Effector memory CD4-positive, alpha-beta T cell (primary cell): ENCODE measurements at places on chromosomes 1 and 21.

DNA sequence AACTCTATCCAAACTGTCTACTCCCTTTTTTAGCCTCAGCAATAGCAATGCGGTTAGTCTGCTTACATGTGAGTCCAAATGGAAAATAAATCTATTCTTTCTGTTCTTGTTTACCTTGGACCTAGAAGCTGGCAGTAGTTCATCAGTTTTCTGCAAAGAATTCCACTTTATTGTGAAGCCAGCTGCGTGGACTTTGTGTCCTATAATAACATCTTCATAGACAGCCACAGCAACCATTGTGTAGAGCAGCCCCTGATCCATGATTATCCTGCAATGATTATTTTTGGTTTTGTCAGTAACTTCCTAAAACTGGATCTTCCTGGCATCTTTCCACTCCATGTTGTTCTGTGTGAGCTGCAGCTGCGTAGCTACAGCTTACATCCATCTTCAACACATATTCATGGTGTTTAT, 408.7 kb downstream of the NUF2 start:
- H3K4me1 ChIP-seq: no peaks in the 10 kb centered on the region
- no peaks in the 10 kb centered on the region for H3K36me3 ChIP-seq
- no peak overlapping the region for H3K4me3 ChIP-seq
- H3K27me3 ChIP-seq: no peaks in the 10 kb centered on the region
- no peak for DNase-seq

DNA sequence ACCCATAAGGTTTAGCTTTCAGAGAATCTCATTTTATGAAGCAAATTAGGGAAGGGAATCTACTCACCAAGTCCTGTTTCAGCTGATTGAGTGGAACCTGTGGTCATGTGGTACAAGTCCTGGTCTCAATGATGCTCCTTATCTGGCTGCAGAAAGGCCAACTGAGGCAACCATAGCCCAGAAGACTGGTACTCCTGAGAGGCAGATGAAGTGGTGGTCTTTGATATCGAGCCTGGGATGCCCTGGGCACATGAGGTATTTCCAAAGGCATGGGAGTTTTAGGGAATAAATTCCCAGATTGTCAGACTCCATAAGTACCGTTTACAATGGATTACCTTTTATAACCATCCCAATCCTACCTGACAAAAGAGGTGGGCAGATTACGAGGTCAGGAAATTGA, 3.3 kb downstream of the MX1 start:
- H3K27ac ChIP-seq: no peak overlapping the region
- no peak overlapping the region for H3K4me3 ChIP-seq
- H3K27me3 ChIP-seq: no peaks in the 10 kb centered on the region
- H3K36me3 ChIP-seq: peaks cover 37% of the 10 kb centered on the region
- peaks cover 12% of the 10 kb centered on the region for H3K4me1 ChIP-seq
- DNase-seq: no peak

GRCh38 chr1:32919811-32920733, 18.9 kb upstream of the TMEM54 start:
- H3K27me3 ChIP-seq: peaks cover 6% of the 10 kb centered on the region
- H3K4me1 ChIP-seq: peaks cover 8% of the 10 kb centered on the region
- DNase-seq: no peak
- H3K36me3 ChIP-seq: no peaks in the 10 kb centered on the region

- H3K27me3 ChIP-seq: no peaks in the 10 kb centered on the region
- peaks cover 5% of the 10 kb centered on the region for H3K36me3 ChIP-seq
- no peak overlapping the region for H3K4me3 ChIP-seq
- no peak overlapping the region for H3K27ac ChIP-seq
- DNase-seq: no peak
Measured at GRCh38 chr1:109185990-109186732, 27.6 kb upstream of the SARS1 start.

DNA sequence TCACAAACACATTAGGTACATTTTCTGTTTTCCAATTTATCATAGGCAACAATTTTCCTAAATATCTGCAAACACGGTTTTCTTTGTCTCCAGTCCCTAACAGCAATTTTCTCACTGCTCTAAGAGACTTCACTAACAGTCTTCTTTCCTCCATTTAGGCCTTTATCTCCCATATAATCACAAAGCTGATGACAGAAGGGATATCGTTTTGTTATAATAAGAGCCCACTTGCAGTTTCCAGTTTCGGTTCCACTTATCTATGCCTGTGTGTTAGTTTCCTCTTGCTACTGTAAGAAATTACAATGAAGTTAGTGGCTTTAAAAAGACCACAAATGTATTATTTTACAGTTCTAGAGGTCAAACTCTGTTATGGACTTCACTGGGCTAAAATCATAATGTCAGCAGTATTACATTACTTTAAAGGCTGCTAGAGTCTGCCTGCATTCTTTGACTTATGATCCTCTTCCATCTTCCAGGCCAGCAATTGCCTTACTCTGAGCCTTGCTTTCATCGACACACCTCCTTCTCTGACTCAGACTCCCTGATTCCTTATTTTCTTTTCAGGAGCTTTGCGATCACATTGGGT, 549.3 kb downstream of the NCAM2 start:
- DNase-seq: no peak
- no peak overlapping the region for H3K27ac ChIP-seq
- H3K36me3 ChIP-seq: no peaks in the 10 kb centered on the region
- no peak overlapping the region for H3K4me3 ChIP-seq

- H3K36me3 ChIP-seq: no peaks in the 10 kb centered on the region
- DNase-seq: no peak
- H3K4me3 ChIP-seq: no peak overlapping the region
- no peaks in the 10 kb centered on the region for H3K27me3 ChIP-seq
- no peaks in the 10 kb centered on the region for H3K4me1 ChIP-seq
Measured at GRCh38 chr1:30840904-30841598, 67.5 kb downstream of the SDC3 start.

DNA sequence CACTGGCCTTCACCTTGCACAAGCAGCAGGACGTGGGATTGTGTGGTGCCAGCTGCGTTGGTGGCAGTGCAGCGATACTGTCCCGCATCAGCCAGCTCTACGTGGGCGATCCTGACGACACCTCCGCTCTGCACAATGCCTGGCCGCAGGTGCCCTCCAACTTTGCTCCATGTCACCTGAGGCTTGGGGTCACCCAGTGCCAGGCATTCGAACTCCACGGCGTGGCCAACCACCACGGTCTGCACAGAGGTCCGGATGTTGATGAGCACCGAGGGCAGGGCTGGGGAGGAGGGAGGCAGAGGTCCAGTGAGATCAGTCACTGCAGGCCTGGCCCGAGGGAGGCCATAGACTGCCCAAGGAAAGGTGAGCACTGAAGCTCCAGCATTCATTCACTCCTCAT, 22.6 kb downstream of the LDLRAD2 start:
- no peak overlapping the region for H3K27ac ChIP-seq
- H3K36me3 ChIP-seq: no peaks in the 10 kb centered on the region
- H3K4me3 ChIP-seq: no peak overlapping the region
- H3K27me3 ChIP-seq: no peaks in the 10 kb centered on the region
- no peak for DNase-seq
- no peaks in the 10 kb centered on the region for H3K4me1 ChIP-seq

- H3K4me3 ChIP-seq: no peak overlapping the region
- H3K4me1 ChIP-seq: no peaks in the 10 kb centered on the region
- H3K27ac ChIP-seq: no peak overlapping the region
- H3K27me3 ChIP-seq: no peaks in the 10 kb centered on the region
- no peak for DNase-seq
Measured at GRCh38 chr21:24118738-24119459, 1488.4 kb downstream of the MRPL39 start.

DNA sequence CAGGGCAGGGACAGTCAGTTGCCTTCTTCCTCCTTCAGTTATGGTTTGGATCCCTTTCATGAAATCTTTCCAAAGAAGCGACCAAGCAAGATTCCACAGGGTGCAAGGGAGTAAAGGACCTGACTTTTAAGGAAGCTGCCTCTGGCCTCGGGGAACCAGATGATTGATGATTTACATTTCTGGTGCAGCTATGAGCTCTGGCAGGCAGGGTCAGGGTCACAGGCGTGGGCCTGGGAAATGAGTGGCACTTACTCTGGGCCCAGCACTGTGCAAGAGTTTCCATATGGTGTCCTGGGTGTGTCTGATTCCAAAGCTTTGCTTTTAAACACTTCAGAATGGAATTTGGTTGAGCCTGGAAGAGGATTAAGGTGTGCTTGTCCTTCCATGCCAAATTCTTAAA, 7.2 kb upstream of the CRABP2 start:
- no peak overlapping the region for H3K27ac ChIP-seq
- H3K27me3 ChIP-seq: no peaks in the 10 kb centered on the region
- no peak for DNase-seq
- no peak overlapping the region for H3K4me3 ChIP-seq
- no peaks in the 10 kb centered on the region for H3K4me1 ChIP-seq
- no peaks in the 10 kb centered on the region for H3K36me3 ChIP-seq

GRCh38 chr1:178644308-178645120, 80.5 kb upstream of the RALGPS2 start:
- no peak overlapping the region for H3K27ac ChIP-seq
- H3K27me3 ChIP-seq: no peaks in the 10 kb centered on the region
- H3K4me1 ChIP-seq: no peaks in the 10 kb centered on the region
- no peak overlapping the region for H3K4me3 ChIP-seq

DNA sequence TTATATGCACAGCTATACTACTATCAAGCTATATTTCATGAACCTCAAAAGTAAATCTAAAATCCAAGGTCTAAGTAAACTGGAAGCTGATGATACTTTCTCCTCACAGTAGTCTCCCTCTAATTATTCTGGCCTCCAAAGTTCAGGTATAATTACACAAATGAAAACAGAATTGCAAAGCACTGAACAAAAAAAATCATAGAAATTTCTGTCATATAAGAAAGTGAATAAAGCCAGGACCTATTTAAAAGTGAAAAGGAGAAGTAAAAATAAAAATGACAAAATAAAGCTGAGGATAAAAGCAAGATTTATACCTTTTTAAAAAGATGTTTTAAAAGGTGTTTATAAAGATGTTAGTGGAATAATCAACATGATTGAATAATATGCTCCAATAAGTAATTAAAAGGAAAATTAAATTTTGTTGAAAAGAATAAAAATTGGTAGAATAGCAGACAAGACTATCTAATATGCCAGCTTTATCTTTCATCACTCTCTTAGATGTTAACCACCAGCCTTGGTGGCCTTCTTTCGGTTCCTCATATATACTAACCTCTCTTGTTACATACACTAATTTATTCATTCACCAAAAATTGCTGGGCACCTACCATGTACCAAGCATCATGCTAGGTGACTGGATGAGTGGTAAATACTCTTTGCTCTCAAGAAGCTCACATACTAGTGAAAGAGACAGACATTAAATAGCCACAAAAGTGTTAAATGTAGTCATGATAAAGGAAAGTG, 25.1 kb downstream of the SHCBP1L start:
- no peaks in the 10 kb centered on the region for H3K4me1 ChIP-seq
- H3K27ac ChIP-seq: no peak overlapping the region
- DNase-seq: no peak
- no peaks in the 10 kb centered on the region for H3K27me3 ChIP-seq

- H3K27ac ChIP-seq: peak overlapping the region; percentile 60
- H3K4me1 ChIP-seq: peaks cover 25% of the 10 kb centered on the region
- peak overlapping the region; percentile 63 for H3K4me3 ChIP-seq
- H3K27me3 ChIP-seq: no peaks in the 10 kb centered on the region
- no peak for DNase-seq
Measured at GRCh38 chr1:87334351-87335174, 5.9 kb downstream of the LMO4 start.

DNA sequence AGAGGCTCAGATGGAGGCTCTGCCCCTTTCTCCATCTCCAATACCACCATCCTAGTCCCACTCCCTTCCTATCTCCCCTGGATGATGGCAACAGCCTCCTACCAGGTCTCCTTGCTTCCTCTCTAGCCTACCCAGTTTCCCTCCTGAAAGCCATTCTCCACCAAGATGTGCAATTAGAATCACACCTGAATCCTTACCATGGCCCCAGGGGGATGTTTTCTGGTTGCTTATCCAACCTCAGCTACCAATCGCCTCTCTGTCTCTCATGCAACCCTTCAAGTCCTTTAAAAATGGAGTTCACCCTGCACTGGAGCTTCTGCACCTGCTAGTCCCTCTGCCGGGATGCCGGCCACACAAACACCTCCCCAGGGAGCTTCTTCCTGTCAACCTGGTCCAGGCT, 2.9 kb downstream of the RCAN1 start:
- H3K36me3 ChIP-seq: no peaks in the 10 kb centered on the region
- no peak overlapping the region for H3K4me3 ChIP-seq
- DNase-seq: no peak
- H3K27ac ChIP-seq: no peak overlapping the region
- peaks cover 9% of the 10 kb centered on the region for H3K4me1 ChIP-seq
- no peaks in the 10 kb centered on the region for H3K27me3 ChIP-seq

- DNase-seq: peak; percentile 31
Measured at GRCh38 chr1:226063224-226063976, 884 bp downstream of the H3-3A start.

DNA sequence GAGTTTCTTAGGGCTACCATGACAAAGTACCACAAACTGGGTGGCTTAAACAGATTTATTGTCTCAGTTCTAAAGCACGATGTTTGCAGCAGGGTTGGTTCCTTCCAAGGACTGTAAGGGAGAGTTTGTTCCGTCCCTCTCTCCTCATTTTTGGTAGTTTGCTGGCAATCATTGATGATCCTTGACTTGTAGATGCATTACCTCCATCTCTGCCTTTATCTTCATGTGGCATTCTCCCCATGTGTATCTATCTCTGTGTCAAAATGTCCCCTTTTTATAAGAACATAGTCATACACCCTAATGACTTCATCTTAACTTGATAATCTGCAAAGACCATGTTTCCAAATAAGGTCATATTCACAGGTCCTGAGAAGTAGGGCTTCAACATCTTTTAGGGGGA, 90.2 kb downstream of the LRRC8C start:
- H3K4me3 ChIP-seq: no peak overlapping the region
- DNase-seq: no peak
- no peaks in the 10 kb centered on the region for H3K27me3 ChIP-seq
- H3K27ac ChIP-seq: no peak overlapping the region

- H3K4me1 ChIP-seq: no peaks in the 10 kb centered on the region
- H3K27ac ChIP-seq: no peak overlapping the region
- H3K4me3 ChIP-seq: no peak overlapping the region
Measured at GRCh38 chr1:60279798-60280197, 206.2 kb upstream of the C1orf87 start.

DNA sequence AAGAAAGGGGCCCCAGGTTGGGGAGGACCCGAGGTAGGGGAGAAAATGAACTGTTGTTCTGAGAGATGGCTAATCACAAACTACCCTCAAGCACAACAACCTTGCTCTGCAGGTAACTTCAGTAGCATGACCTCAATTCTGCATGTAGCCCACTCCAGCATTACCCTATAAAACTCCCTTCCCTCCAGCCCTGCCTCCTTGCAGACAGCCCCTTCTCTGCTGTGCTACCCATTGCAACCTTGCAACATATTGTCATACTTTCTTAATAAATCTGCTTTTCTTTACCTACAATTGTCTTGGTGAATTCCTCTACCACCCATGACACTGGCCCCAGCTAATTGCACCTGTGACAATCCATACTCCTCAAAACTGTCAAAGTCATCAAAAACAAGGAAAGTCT, 428.9 kb downstream of the MATN1 start:
- no peak overlapping the region for H3K27ac ChIP-seq
- no peak overlapping the region for H3K4me3 ChIP-seq
- H3K4me1 ChIP-seq: no peaks in the 10 kb centered on the region
